ENCODE measurements at places on chromosomes 6 and 20.

DNA sequence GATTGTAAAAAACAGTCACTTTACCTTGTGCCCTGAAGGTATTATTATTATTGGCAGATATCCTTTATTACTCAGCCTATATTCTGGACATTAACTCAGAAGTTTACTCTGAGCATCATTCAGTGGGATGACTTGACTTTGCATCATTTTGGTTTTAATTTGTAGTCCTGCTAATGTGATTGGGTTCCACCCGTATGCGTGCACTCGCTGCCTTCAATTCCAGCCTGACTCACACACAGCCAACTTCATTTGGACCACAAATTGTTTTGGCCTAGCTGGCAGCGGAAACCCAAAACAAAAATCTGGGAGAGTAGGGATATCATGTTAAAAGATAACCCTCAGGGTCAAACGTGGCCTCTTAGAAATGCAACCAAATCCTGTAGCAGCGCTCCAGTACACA is 704.4 kb upstream of the SLC35B3 start:
- no peak for DNase-seq

GRCh38 chr20:46594725-46595124 is 44.3 kb upstream of the OCSTAMP start:
- DNase-seq = no peak

GRCh38 chr6:145199961-145200360 is 535.4 kb downstream of the EPM2A start:
- no peak for DNase-seq

- no peak for DNase-seq
These were observed 107.0 kb upstream of the FOXO3 start for GRCh38 chr6:108453601-108454185.

GRCh38 chr6:163457637-163458561 is 43.4 kb downstream of the QKI start:
- no peak for DNase-seq
